Activated naive CD4-positive, alpha-beta T cell treated with anti-CD3 and anti-CD28 coated beads for 36 hours (primary cell): ENCODE measurements at places on chromosomes 2 and 18.
A peak's percentile ranks its signal among the peaks of the same experiment; 100 is the strongest.

GRCh38 chr2:70226781-70227180, 21.6 kb downstream of the TIA1 start:
- no peak for DNase-seq

DNA sequence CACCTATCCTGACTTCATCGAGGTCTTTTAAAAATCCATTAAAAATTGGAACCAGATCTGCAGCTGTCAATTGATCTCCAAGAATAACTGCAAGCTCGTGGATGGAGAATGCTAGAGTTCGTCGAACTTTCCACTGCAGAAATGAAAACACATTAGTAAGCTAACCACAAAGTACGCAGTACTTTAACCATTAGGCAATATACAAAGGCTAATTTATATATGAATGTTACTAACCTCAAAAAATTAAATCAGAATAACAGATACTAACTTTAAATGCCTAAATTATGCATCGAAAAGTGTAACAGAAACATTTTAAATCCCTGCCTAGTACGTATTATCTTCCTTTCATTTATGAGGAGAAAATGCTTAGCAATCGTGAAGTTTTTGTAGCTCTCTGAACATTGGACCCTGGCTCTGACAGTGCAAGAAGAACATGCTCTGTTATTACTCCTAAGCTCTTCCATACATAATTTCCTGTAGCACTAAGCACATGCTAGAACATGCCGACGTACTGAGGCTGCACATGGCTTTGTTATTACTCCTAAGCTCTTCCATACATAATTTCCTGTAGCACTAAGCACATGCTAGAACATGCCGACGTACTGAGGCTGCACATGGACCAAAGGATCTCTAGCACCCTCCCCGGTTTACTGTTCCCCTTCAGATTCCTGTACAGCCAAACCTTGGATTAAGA, 57.0 kb downstream of the PPP4R1 start:
- DNase-seq, result no peak

- no peak for DNase-seq
Measured at GRCh38 chr18:29147944-29148343, 971.0 kb upstream of the CDH2 start.

- no peak for DNase-seq
Measured at GRCh38 chr2:24469148-24469650, 21.9 kb upstream of the NCOA1 start.

- DNase-seq, result peak; percentile 74
Measured at GRCh38 chr2:118881490-118882129, 34.2 kb upstream of the EN1 start.

DNA sequence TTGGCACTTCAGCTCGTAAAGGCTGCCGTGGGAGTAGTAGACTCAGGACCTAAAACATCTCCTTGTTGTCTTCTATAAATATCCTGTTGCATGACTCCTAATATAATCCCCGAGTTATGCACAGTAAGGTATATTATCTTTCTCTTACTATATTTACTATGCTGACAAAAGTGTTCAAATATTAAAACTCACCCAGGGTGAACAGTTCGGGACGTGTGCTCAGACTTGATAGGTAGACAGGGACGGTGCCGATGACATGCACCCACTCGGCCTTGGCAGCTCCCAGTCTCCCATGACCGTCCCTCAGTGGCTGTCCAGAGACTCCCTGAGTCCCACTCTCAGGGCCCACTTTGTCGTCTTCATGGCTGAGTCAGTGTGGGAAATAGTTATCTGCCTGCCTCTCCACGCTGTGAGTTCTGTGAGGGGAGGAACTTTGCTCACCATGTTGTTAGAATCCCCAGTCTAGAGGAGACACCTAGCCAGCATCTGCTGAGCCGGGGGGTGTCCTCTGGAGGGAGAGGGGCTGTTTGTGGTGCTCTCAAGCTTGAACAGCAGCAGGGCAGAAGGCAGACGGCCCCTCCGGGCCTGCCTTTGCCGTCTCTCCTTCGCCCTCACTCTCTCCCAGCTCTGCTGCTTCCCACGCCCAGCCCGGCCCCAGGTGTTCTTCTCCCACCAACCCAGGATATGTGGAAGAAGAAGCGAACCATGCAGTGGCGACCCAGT, 75.0 kb downstream of the DGKD start:
- no peak for DNase-seq

DNA sequence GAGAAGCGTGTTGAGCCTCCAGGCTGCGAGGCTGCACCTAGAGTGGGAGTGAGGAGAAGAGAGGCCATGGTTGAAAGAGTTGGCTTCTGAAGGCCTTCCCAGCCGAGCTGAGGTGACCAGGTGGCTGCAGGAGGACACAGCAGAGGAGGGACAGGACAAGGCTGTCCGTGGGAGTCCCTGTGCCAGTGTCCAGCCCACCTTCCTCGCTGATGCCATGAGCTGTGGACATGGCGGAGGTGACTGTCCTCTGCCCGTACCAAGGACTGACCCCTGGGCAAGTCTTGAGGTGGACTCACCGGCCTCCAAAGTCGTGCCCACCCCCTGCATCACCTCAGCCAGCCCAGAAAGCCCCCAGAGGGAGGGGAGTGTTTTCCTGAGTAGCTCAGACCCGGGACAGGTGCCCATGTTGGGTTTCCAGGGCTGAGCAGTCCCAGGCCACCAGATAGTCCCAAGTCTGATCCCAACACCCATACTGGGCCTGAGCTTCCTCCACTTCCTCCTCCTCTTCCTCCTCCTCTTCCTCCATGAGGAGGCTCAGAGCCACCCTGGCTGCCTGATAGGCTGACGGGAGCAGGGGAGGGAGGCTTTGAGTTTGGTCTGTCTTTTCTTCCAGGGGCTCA, 43.0 kb upstream of the FOSL2 start:
- DNase-seq, result no peak

DNA sequence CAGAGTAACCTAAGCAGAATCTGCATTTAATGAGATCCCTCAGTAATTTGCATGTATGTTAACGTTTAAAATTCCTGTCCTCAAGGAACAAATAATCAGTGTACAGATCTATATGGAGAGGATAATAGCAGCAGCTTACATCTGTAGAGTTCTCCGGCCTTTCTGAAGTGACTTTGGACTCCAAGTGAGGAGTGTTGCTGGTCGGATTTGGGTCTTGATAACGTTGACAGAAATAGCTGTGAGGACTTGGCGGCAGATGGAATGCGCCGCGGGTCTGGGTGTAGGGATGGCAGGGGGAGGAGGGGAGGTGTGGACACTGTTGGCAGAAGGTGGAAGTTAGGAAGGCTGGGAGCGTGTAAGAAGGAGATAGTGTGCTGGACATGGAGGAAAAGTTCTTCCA, 170.9 kb upstream of the GATA6 start:
- DNase-seq, result no peak

DNA sequence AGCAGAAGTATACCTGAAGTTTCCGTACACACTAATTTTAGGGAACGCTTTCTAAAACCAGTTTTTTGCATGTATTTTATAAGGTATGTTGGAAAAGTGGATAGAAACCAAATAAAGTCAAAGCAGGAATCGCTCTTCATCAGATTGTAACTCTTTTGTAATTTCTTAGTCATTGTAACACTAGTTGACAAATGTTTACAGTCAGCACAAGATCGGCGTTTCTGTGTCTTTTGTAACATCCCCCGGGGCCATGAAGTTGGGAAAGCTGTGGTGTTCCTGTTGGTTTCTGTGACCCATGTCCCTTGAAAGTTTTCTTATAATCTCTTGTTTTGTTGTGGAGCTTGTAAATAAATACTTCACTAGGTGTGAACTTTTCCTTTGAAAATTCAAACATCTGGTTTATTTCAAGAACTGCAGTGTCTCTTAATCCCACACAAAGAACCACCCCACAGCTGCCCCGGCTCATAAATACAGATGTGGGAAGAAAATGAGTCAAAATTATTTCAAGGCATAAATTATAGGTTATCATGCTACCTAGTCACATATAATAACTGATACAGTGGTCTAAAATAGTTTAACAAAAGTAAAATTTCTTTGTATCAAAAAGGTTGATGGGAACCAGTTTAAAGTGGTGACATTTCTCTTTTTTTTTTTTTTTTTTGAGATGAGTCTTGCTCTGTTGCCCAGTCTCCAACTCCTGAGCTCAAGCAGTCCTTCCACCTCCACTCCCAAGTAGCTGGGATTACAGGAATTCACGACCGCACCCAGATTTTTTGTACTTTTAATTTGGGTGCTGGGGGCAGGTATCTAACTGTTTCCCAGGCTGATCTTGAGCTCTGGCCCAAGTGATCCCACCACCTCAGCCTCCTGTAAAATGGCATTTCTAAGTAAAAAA, 751 bp upstream of the NMI start:
- DNase-seq, result peak; percentile 43

- DNase-seq, result no peak
Measured at GRCh38 chr2:232013701-232014353, 52.3 kb downstream of the DIS3L2 start.

DNA sequence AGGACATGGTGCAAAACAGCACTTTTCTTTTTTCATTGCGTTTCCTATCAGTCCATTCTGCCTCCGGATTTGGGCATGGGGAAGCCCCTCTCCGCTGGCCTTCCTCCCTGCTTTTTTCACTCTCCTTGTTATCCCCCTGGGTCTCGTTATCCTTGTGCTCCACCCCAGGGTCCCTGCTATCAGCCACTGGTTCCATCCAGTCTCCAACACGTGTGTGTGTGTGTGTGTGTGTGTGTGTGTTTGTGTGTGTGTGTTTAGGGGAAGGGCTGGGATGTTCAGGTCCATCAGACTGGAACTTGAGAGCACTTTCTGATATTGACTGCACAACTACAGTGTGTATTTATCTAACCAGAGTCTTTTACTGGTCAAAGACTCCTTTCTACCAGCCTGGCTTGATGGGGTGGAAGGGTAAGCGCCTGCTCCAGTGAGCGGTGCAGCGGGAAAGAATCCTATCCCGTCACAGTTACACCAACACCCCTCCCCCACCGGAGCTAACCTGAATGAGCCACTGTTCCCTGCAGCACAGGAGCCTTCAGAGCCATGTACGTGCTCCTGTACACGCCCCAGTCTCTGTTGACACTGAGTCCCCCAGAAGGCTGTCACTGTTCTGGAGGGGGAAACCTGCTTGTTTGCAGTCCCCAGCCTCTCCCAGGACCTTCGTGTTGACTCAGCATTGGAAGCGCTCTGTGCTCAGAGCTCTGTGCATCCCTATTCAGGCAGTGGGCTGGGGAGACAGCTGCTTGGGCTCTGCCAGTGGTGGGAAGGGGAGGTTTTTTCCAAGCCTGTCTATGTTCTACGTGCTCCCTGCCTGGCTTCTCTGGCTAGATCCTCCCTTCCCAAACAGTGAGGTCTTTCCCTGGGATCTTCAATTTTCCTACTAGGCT, 4.6 kb downstream of the INHA start:
- DNase-seq, result no peak

DNA sequence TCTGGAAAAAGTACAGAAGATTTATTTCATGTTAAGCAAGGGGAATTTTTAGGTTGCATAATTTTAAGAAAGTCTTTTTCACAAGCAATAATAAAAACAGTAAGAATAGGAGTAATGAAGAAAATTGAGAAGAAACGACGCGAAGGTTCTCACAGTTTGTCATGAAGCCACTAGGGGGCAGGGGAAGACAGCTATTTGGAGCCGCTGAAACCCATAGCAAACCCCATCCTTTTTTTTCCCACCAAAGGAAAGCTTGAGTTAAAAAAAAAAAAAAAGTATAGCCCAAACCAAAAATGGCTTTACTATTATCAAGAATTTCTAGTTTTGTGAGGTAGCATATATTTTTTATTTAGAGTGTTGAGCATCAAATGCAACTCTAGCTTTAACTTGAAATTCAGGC, 300.9 kb downstream of the PHLPP1 start:
- peak; percentile 68 for DNase-seq
